ENCODE measurements at places on chromosomes 16 and 17.

- peak; percentile 54 for DNase-seq
Observed at GRCh38 chr17:37489197-37490001, at the start of gene DUSP14. DUSP14 (plus strand) TSS chr17:37489891; CDS start chr17:37512273, 22,382 bp downstream.

- no peak for DNase-seq
Observed at GRCh38 chr17:44464037-44464436, 39.2 kb downstream of the GPATCH8 start.

GRCh38 chr17:43312011-43312410 is 78.2 kb upstream of the RNU2-1 start:
- no peak for DNase-seq

GRCh38 chr16:67801883-67802282 is 4.5 kb downstream of the RANBP10 start:
- no peak for DNase-seq

DNA sequence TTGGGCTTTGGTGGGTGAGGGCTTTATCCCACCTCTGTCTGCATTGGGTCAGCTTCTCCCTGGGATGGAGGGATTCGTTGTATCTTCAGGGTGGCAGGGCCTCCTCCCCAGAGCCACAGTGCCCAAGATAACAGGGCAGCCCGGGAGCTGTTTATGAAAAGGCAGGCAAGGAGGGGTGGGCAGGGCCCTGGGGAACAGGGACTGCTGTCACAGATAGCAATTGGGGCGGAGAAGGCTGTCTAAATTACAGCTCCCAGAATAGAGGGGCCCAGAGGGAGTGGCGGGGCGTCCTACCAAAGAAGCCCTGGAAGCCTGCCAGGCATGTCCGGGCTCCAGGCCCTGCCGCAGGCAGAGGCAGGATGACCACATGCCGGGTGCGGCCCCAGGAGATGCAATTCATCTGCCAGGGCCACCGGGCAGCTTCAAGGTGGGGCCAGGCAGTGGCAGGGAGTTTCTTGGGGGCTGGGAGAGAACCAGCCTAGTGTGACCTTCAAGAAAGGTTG is 18.8 kb upstream of the PHOSPHO1 start:
- DNase-seq = no peak

DNA sequence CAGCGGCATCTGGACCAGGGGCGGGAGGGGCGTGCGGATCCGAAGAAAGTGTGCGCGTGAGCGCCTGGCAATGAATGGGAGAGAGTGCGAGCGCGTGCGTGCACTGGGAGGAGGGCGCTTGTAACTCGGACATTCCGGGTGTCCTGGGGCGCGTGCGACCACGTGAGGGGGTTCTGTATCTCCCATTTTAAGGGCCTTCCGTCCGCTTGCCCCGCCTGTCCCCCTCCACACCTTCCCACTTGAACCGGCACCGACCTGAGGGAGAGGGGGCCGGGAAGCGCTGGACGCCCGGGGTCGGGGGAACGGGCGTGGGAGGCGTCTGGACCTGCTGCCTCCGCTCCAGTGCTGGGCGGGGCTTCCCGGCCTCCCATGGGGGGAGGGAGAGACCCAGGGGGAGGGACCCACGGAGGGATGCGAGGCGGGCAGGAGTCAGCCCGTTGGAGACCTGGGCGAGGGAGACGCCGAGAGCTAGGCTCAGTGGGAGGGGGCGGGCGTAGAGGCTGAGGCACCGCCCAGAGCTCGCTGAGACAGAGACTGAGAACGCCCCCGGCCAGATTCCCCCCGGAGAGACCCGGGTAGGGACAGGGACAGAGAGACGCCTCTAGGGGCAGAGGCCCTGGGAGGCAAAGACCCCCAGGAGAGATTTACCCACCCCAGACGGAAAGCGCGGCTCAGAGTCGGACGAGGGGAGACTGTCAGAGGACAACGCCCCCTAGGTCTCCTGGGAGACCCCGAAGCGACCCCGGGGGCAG is at the start of gene KREMEN2:
Gene KREMEN2, plus strand, starts transcription at position 553 of the 752 bp plus-strand sequence. CDS start 246 bp downstream, outside the sequence.
- DNase-seq = no peak

- DNase-seq = no peak
Observed at GRCh38 chr17:16339402-16339801, 13.9 kb downstream of the CENPV start.

DNA sequence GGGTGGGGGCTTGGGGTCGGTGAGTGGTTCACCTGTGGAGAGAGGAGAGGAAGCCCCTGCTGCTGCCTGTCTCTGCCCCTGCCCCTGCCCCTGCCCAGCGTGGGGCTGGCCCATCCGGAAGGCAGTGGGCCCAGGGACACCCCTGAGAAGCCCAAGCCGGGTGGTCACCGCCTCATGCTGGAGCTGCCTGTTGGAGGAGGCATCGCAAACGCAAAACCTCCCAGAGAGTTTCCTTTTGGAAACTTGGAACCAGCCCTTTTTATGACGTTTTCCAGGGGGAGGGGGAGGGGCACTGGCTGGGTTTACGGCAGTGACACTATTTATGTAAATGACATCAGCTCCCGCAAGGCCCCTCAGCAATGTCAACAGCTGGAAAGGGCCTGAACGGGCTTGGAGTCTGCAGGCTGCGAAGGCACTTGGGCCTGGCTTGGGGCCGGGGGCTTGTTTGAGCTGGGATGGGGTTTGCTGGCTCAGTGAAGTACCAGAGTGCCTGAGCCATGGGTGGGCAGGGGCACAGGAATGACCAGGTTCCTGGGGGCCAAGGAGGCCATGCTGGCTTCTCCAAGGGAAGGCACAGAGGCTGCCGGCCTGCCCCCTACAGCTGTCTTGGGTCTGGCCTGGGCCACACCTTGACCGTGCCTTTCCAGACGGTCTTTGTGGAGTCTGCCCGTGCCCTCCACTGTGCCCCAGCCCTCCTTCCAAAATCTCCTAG is 219.5 kb downstream of the NTN1 start:
- DNase-seq = no peak

GRCh38 chr16:50167556-50167955 is 14.4 kb downstream of the TENT4B start:
- DNase-seq = no peak

DNA sequence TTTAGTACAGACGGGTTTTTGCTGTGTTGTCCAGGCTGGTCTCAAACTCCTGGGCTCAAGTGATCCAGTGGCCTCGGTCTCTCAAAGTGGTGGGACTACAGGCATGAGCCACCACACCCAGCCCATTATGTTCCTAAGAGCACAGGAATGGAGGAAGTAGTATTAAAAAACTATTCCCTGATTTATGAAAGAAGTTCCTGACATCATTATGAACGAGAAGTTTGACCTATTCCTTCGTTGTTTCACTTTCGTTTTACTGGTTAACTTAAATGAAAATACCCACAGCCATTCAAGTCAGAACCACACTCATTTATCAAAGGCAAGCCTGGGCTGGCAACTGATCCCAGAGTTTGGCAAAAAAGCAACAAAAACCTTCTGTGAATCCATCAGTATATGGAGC is 13.5 kb upstream of the CBX4 start:
- no peak for DNase-seq

All from stimulated activated CD4-positive, alpha-beta T cell treated with anti-CD3 and anti-CD28 coated beads, Interleukin-1b, Interleukin-23, amount 100 ng/mL, for 1 hour (primary cell).